ENCODE measurements at places on chromosomes 4 and X.

DNA sequence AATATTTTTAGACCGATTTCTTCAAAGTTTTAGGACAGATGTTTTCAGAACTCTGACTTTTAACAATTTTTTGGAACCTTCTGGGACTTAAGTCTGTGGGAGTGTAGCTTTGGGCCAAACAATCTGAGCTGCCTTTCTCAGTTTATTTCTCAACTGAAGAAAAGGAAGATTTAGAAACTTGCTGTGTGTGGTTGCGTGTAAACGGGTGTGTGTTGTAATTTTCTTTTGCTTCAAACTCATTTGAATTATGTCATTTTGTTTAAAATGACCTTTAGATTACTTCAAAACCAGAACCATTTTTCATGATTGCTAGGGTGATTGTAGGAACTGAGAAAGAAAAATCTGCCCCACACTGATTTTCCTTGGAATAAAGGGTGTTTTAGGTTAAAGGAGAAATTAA lies 577.7 kb upstream of the GALNTL6 start:
- no peak for DNase-seq

- no peak for DNase-seq
These were observed 24.1 kb upstream of the FGF16 start for GRCh38 chrX:77422891-77423648.

GRCh38 chr4:87476934-87477333 lies 52.2 kb downstream of the SPARCL1 start:
- DNase-seq, result no peak

GRCh38 chr4:89158884-89159503 lies 47.7 kb downstream of the TIGD2 start:
- DNase-seq, result peak; percentile 36

Measured in urinary bladder (tissue), 4 donors.